ENCODE measurements at places on chromosomes 3 and 15. TPM values are rescaled to one million over a fixed set of nuclear protein-coding genes. Genes with fewer than 3 reads are reported as not detected.

- no peak for DNase-seq
Measured at GRCh38 chr3:184156522-184156955, 1.4 kb downstream of the DVL3 start.

DNA sequence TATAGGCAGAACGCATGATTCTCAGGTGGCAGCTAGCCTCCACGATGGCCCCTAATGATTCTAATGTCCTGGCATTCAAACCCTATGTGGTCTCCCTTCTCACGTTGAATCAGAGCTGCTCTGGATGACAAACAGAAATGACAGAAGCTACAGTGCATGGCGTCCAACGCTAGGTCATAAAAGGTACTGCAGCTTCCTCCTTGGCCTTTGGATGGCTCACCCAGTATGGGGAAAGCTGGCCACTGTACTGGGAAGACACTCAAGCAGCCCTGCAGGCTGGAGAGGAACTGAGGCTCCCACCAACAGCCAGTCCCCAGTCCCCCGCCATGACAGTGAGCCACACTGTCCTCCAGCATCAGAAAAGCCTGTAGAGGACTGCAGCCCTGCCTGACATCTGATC lies 286.3 kb downstream of the FAM43A start:
- DNase-seq: no peak

DNA sequence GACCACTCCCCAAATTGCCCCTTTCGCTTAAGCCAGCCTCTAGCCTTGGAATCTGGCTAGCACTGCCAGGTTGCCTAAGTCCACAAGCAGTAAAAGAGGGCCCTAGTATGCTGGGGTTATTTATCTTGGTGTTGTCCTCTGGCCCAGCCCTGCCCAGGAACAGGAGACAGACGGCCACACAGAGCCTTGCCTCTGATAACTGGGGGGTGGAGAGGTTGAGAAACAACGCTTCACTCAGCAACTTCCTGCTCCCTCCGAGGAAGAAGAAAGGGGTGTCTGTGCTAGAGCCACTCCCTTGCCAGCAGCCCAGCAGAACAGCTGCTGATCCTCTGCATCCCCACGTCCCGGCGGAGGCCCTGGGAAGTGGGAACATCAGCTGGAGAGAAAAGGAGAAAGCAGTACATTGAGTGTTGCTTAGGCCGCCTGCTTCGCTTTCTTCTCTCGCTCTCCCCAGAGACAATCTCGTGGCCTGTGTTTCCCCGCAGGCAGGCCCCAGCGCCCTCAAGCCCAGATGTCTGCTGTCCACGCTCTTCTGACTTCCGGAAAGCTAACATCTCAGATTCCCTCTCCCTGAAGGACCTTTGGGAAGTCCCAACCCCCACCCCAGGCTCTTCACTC lies 22.6 kb upstream of the C3orf70 start:
- DNase-seq: no peak

- no peak for DNase-seq
Measured at GRCh38 chr3:122094125-122094524, 39.0 kb downstream of the CD86 start.

DNA sequence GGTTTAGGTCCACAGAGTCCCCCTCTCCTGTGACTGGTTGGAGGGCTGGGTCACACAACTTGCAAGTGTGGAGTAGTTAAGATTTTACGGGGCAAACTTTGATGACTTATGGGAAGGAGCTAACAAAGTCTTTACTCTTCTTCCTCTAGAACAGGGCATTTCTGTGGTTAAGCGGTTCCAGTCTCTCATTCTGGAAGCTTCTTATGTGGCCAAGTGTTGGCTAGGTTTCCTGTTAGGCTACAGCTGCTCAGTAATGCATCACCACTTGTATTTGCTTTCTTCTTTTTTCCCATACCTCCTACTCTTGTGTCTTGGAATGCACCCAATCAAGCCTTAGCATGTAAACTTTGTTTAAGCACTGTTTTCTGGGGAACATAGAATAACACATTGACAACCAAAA lies 100.6 kb upstream of the PLAAT1 start:
- DNase-seq: no peak

GRCh38 chr15:66096688-66097058 lies 156.9 kb downstream of the MEGF11 start:
- no peak for DNase-seq

GRCh38 chr3:23811919-23812318 lies 6.2 kb downstream of the UBE2E1 start:
- DNase-seq: no peak

- no peak for DNase-seq
Measured at GRCh38 chr3:156472684-156473083, 82.2 kb downstream of the SSR3 start.

- no peak for DNase-seq
Measured at GRCh38 chr3:28758115-28758514, 409.5 kb upstream of the AZI2 start.

DNA sequence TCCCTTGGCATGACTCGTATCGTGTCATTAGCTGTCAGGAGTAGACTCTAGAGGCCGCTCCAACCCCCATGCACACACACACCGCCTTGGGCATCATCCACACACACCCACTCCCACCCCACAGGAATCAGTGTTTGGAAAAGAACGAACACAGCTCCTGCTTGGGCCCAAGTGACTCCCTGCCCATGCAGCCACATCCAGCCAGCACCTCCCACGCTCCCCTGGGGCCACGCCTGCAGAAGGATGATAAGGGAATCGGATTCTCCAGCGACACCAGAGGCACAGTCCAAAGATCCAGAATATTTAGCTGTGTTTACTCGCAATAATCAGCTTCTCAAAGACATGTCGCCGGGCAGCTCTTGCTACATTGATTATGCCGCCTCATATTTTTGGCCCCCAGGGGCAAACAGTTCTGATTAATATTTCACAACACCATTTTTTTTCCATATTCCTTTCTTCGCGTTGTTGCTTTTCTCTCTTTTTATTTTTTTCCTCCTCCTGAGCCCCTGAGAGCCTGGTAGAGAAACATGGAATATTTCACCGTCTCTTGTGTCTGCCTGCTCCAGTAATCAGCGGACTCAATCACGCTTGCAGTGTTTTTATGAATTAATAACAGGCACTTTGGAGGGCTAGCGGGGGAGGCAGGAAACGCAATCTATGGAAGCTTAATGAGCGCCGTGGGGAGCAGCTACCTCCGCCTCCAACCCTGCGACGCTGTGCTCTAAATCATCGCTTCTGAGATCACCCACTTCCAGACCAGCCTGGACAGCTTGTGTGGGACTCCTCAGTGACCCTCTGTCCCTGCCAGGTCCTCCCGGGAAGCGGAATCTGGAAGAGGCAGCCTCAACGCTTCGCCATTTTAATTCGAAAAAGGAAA lies 221.4 kb downstream of the TLE3 start:
- no peak for DNase-seq

- no peak for DNase-seq
Measured at GRCh38 chr15:90062462-90062932, 39.8 kb downstream of the IDH2 start.

DNA sequence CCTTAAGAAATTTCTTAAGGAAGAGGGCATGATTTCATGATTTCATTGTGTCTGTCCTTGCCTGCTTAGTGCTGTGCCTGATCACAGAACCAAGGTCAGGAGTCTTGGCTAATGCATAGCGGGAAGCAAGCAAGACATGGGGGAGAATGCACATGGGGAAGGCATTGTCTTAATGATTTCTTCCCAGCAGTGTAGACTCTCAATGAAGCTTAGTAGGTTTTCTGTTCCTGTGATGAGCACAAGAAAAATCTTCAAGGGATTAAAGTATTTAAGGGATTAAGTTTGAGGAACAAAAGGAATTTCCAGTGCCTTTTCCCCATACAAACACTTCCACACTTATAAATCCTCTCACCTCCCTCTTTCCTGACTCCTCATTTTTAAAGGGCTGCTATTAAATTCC lies 46.9 kb upstream of the SEMA6D start:
- no peak for DNase-seq

- no peak for DNase-seq
Measured at GRCh38 chr15:99343881-99344551, 92.7 kb downstream of the LRRC28 start.

GRCh38 chr3:14253707-14254382 lies 75.2 kb downstream of the LSM3 start:
- no peak for DNase-seq

- no peak for DNase-seq
Measured at GRCh38 chr15:62545467-62546227, 380.6 kb upstream of the C2CD4B start.

DNA sequence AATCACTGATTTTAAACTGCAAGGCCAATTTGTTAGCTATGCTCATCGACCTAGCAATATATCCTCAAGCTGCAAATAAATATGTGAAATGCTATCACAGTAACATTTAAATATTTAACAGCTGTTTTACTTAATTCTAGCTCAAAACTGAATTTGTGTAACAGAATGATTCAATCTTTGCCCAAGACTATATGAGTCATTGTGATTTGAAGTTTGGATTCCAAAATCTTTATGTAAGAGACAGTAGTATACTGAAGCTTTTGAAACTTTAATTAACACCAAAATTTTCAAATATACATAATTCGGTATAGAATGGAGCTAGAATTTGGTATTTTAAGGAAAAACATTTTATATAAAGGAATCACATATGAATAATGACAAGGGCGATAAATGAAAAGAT lies 603.0 kb upstream of the ROBO2 start:
- no peak for DNase-seq

MYO1E gene
- 32.9 TPM for polyA plus RNA-seq

CLDN16 gene
- 0.13 TPM for polyA plus RNA-seq

HYAL3 gene
- 2.3 TPM for polyA plus RNA-seq

PLSCR5 gene
- polyA plus RNA-seq: not detected

INSYN1 gene
- 5.2 TPM for polyA plus RNA-seq

CCR3 gene
- 0.15 TPM for polyA plus RNA-seq

RTP1 gene
- not detected for polyA plus RNA-seq

FBXL2 gene
- polyA plus RNA-seq: 7.9 TPM

ZWILCH gene
- polyA plus RNA-seq: 13.4 TPM

VEPH1 gene
- polyA plus RNA-seq: 0.63 TPM

AMIGO3 gene
- 2.7 TPM for polyA plus RNA-seq

All from forelimb muscle (tissue), 1 donor.